ENCODE measurements at places on chromosomes 5 and 9.

- no peak for DNase-seq
Measured at GRCh38 chr9:82406456-82407085, 418.0 kb downstream of the SPATA31D1 start.

GRCh38 chr9:12697719-12698118 is 4.5 kb downstream of the TYRP1 start:
- DNase-seq: no peak

GRCh38 chr5:157516626-157517325 is 56.8 kb downstream of the NIPAL4 start:
- DNase-seq: no peak

GRCh38 chr9:121725008-121725775 is 73.8 kb downstream of the DAB2IP start:
- no peak for DNase-seq

- DNase-seq: no peak
Measured at GRCh38 chr9:82682431-82682830, 380.5 kb downstream of the RASEF start.

GRCh38 chr5:78364005-78364404 is 3.6 kb downstream of the SCAMP1 start:
- no peak for DNase-seq

- no peak for DNase-seq
Measured at GRCh38 chr5:99589424-99589823, 660.6 kb upstream of the CHD1 start.
